ENCODE measurements at places on chromosomes 5 and 9.
A peak's percentile ranks its signal among the peaks of the same experiment; 100 is the strongest.

- no peak for DNase-seq
These were observed 57.6 kb downstream of the PRELID2 start for GRCh38 chr5:145777445-145778063.

GRCh38 chr9:131262327-131263032 lies 13.8 kb downstream of the FAM78A start:
- DNase-seq: no peak

- DNase-seq: peak; percentile 47
These were observed 193.8 kb upstream of the ZNF618 start for GRCh38 chr9:113682297-113682771.

DNA sequence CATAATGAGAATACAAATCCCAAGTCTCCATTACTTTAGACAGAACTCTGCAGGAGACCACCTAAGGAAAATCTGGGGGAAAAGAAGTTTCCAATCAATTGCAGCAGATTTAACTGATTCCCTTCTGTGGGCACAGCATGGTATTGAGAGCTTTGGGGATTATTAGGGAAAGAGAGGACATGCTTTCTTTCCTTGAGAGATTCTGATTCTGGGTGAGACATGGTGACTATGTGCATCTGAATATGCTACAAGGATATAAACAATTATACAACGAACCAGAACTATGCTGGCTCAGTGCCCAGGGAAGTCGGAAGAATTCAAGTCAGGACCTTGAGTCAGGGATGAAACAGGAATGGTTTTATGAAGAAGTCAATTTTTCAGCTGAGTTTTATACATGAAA lies 183.7 kb downstream of the PDE4D start:
- DNase-seq: peak; percentile 19

DNA sequence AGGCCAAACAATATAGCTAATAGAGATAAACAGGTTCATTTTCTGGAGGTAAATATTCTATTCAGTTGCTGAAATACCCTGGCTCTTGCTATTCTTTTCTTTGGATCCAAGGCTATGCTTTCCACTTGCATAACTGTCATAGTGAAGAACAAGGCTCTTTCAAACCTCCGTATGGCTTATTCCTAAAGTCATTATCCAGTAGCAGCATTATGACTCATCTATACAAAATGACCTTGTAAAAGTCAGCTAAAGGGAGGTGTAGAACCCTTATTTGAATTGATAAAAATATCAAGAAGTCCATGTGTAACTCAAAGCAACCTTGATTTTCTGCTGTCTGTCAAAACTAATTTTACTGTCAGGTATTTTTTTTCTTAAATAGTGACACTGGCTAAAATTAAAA lies 447.8 kb downstream of the PLK2 start:
- no peak for DNase-seq
